EL (cell line): ENCODE measurements at places on chromosomes 13 and 19.

- no peak for DNase-seq
Measured at GRCh38 chr19:5032101-5032967, 63.4 kb downstream of the KDM4B start.

DNA sequence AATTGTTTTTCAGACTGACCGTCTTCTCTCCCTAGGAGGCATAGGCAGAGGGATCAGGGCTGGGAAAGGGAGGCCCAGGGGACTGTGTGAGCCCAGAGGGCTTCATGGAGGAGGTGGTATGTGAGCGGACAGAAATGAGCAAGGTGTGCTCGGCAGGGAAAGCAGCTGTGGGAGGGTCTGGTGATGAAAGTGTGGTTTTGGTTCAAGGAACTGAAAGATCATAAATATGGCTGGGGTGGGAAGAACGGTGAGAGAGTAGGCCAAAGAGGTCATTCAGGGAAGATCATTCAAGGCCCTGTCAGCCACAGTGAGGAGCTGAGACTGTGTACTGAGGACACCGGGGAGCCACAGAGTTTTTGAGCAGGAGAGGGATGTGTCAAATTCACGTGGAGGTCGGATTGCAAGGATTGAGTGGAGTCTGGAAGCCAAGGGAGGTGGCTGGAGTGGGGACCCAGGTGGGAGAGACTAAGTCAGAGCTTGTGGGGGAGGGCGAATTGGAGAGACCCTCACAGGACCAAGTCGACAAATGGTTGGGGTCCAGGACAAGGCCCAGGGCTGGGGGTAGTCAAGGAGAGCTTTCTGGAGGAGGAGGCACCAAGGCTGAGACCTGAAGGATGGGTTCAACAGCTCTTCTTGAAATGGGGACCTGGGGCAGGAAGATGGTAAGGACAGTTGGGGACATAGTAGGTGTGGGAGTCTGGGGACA, 7.6 kb downstream of the PLD3 start:
- DNase-seq: no peak

- peak; percentile 88 for DNase-seq
Measured at GRCh38 chr13:83752141-83752540, 130.1 kb downstream of the SLITRK1 start.

- DNase-seq: no peak
Measured at GRCh38 chr13:34900288-34900739, 41.8 kb upstream of the NBEA start.

DNA sequence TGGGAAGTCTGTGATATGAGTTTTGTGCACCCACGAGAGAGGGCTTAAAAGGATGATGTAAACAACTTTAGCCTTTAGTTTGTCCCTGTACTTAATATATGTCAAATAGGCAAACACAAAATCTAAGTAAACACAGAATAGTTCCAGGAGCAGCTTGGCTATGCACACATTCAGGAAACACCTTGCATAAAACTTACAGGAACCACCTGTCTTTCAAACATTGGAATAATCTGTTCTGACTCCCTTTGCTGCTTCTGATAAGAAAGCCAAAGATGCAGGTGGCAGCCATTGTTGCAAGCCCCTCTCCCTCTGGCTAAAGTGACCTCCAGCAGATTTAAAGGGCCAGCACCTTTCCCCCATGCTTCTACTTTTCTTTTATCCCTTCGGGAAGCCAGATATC, 4.7 kb downstream of the EEF1AKMT1 start:
- no peak for DNase-seq

- no peak for DNase-seq
Measured at GRCh38 chr13:75021151-75021550, 460.8 kb downstream of the TBC1D4 start.

DNA sequence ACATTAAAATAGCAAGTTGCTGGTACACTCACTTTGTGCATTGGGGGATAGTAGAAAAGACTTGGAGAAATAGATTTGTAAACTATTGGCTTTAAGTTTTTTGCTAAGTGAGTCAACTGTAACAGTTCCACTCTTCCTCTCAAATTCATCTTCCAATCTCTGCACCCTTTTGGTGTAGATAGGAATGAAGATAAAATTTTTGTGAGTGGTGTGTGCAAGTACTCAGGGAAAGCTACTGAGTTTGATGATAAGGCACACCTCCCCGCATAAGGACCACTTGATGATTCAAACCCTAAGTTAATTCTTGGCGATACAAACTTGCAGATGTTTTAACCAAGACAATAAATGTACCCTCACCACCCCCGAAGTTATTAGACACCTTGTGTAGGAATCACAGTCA, 168.3 kb upstream of the SLITRK1 start:
- peak; percentile 81 for DNase-seq
